Hepatocyte (in vitro differentiated cells): ENCODE measurements at places on chromosomes 1 and 21. TPM values are rescaled to one million over a fixed set of nuclear protein-coding genes. Genes with fewer than 3 reads are reported as not detected.

- H3K27ac ChIP-seq, result no peak overlapping the region
- DNase-seq, result no peak
- H3K4me1 ChIP-seq, result no peaks in the 10 kb centered on the region
- H3K27me3 ChIP-seq, result no peaks in the 10 kb centered on the region
Observed at GRCh38 chr1:82279241-82279640, 478.5 kb downstream of the ADGRL2 start.

- peaks cover 22% of the 10 kb centered on the region for H3K4me1 ChIP-seq
- H3K4me3 ChIP-seq, result no peak overlapping the region
- no peaks in the 10 kb centered on the region for H3K27me3 ChIP-seq
- no peak for DNase-seq
- H3K27ac ChIP-seq, result no peak overlapping the region
Observed at GRCh38 chr21:26067836-26068594, 102.6 kb downstream of the APP start.

- H3K27ac ChIP-seq, result no peak overlapping the region
- no peak overlapping the region for H3K4me3 ChIP-seq
- H3K4me1 ChIP-seq, result no peaks in the 10 kb centered on the region
- DNase-seq, result no peak
- peaks cover 44% of the 10 kb centered on the region for H3K27me3 ChIP-seq
Observed at GRCh38 chr1:36585569-36586548, 103.1 kb upstream of the CSF3R start.

B3GALT2 gene
- total RNA-seq, result 7.9 and 9.7 TPM in 2 replicates

DNA sequence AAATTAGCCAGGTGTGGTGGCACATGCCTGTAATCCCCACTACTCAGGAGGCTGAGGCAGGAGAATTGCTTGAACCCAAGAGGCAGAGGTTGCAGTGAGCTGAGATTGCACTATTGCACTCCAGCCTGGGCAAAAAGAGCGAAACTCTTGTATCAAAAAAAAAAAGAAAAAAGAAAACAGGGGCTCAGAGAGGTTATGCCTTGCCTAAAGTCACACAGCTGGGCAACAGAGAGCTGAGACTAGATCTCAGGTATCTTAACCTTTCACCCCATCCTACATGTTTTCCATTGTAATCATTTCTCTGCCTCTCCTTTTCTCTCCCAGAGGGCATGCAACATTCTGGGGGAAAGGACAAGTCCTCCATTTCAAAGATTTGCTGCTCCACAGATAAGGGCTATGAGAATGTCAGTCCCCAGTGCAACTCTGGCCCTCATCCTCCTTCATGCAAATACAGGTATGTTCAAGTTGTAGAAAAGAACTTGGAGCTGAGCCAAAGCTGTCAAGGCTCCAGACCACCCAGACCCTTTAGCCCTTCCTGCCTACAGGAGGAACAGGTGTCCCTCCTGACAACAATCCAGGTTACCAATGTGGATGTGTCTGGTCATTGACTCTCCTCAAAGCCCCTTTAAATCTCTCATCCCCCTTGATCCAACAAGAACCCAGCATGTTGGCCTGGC, 6.9 kb downstream of the SLC9A1 start:
- no peaks in the 10 kb centered on the region for H3K36me3 ChIP-seq
- no peak for DNase-seq
- H3K27ac ChIP-seq, result no peak overlapping the region
- H3K4me3 ChIP-seq, result no peak overlapping the region
- peaks cover 56% of the 10 kb centered on the region for H3K4me1 ChIP-seq

GRCh38 chr21:42092771-42093170, 21.7 kb downstream of the UMODL1 start:
- no peak for DNase-seq
- H3K4me3 ChIP-seq, result no peak overlapping the region
- no peaks in the 10 kb centered on the region for H3K36me3 ChIP-seq
- H3K27me3 ChIP-seq, result no peaks in the 10 kb centered on the region

HSF2BP gene
- total RNA-seq, result 1.4 and 2.1 TPM in 2 replicates

DNA sequence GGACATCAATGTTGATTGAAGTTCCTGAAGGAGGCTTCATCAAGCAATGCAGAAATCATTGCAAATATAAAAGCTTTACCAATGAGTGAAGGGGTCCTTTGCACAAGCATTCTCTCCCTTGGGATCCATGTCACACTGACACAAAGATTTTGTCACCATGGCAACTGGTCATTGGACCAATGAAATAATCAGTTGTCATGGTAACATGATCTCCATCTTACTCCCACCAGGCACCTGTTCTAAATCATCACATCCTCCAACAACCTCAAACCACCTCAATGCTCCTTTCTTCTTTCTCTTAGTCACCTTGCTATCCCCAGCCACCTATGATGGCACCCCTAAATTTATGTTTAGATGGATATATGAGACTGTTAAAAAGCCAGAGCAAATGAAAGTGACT, 13.5 kb upstream of the FOXJ3 start:
- no peaks in the 10 kb centered on the region for H3K36me3 ChIP-seq
- H3K27me3 ChIP-seq, result peaks cover 3% of the 10 kb centered on the region
- H3K27ac ChIP-seq, result no peak overlapping the region
- DNase-seq, result no peak
- no peaks in the 10 kb centered on the region for H3K4me1 ChIP-seq

GRCh38 chr1:221708987-221709386, 32.9 kb downstream of the DUSP10 start:
- H3K36me3 ChIP-seq, result no peaks in the 10 kb centered on the region
- peak overlapping the region; percentile 55 for H3K27ac ChIP-seq
- H3K4me3 ChIP-seq, result no peak overlapping the region
- peaks cover 11% of the 10 kb centered on the region for H3K4me1 ChIP-seq
- peak; percentile 65 for DNase-seq

DNA sequence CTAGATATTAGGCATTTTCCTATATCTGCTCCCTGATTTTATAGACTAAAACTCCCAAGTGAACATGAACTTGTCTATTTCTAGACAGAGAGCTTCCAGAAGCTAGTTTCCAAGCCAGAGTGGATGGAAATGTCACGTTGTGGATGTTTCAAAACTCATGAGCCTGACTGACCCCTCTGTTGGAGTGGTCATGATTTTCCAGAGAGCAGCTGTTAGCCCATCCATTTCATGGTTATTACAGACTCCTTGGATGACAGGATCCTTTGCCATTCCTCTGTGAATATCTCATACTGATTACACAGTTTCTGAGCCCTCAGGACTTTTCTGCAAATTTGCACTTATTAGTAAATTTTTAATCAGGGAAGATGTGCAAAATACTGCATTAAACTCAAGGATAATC, 76.8 kb upstream of the ATF3 start:
- H3K27ac ChIP-seq, result no peak overlapping the region
- H3K27me3 ChIP-seq, result peaks cover 3% of the 10 kb centered on the region
- DNase-seq, result no peak

DNA sequence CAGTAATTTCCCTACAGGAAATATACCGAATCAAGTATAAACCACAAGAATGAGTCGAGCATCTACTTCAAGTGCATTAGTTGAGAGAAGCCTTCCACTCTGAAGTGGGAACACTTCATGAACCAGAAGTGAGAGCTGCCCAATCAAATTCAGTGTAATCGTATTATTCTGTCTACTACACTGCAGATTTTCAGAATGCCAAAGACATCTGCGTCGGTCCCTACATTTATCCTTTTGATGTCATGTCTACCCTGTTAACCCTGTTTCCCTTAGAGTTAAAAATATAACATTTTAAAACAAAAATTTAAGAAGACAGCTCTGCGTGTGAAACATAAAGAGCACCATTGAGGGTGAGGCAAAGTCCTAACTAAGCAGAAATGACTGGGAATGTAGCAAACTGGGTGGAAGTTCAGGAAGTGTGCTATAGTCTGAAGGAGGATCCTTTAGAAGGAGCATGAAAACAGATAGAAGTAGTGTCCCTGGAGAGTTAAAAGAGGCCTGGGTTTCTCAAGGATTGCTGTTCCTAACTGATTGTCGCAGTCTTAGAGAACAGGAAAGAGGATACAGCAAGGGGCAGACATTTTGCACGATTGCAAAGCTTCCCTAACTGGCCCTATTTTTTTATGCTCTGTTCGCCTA, 291.2 kb downstream of the PTPRC start:
- DNase-seq, result peak; percentile 21
- no peaks in the 10 kb centered on the region for H3K27me3 ChIP-seq
- peaks cover 7% of the 10 kb centered on the region for H3K4me1 ChIP-seq
- no peak overlapping the region for H3K4me3 ChIP-seq
- H3K36me3 ChIP-seq, result no peaks in the 10 kb centered on the region
- H3K27ac ChIP-seq, result peak overlapping the region; percentile 56

DNA sequence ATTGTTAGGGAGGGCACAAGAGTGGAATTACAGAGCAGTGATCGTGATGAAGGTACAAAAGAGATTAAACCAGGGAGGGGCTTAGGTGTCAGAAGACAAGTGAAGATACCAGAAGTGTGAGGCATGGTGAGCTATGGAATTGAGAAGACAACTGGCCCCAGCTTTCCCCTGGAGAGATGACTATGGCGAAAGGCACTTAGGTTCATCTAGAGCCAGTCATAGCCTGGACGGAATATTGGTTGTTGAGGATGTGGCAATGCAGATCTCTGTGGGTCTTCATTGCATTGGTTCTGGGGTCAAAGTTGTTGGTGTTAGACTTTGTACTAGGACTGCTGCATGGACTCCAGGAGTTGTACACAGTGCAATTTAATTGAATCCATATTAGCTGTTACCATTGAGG, 115.7 kb downstream of the FASLG start:
- no peak overlapping the region for H3K27ac ChIP-seq
- H3K27me3 ChIP-seq, result no peaks in the 10 kb centered on the region
- H3K4me3 ChIP-seq, result no peak overlapping the region
- no peaks in the 10 kb centered on the region for H3K4me1 ChIP-seq

GRCh38 chr1:106980121-106980520, 76.4 kb upstream of the PRMT6 start:
- no peak overlapping the region for H3K27ac ChIP-seq
- no peaks in the 10 kb centered on the region for H3K4me1 ChIP-seq
- H3K36me3 ChIP-seq, result no peaks in the 10 kb centered on the region
- no peak for DNase-seq

GRCh38 chr1:12029720-12030339, 10.5 kb downstream of the MIIP start:
- DNase-seq, result no peak
- no peak overlapping the region for H3K4me3 ChIP-seq
- no peaks in the 10 kb centered on the region for H3K4me1 ChIP-seq
- H3K27ac ChIP-seq, result no peak overlapping the region

RGSL1 gene
- not detected in 2 replicates for total RNA-seq

GRCh38 chr1:229940684-229941083, 126.4 kb upstream of the GALNT2 start:
- H3K27ac ChIP-seq, result no peak overlapping the region
- no peaks in the 10 kb centered on the region for H3K36me3 ChIP-seq
- no peaks in the 10 kb centered on the region for H3K27me3 ChIP-seq
- peaks cover 7% of the 10 kb centered on the region for H3K4me1 ChIP-seq
- DNase-seq, result no peak
- no peak overlapping the region for H3K4me3 ChIP-seq

- H3K4me3 ChIP-seq, result no peak overlapping the region
- H3K36me3 ChIP-seq, result no peaks in the 10 kb centered on the region
- H3K27ac ChIP-seq, result no peak overlapping the region
- no peaks in the 10 kb centered on the region for H3K4me1 ChIP-seq
- peak; percentile 61 for DNase-seq
Observed at GRCh38 chr1:93056214-93056613, 22.9 kb upstream of the MTF2 start.

- no peaks in the 10 kb centered on the region for H3K4me1 ChIP-seq
- no peak overlapping the region for H3K4me3 ChIP-seq
- no peaks in the 10 kb centered on the region for H3K27me3 ChIP-seq
- peak; percentile 43 for DNase-seq
Observed at GRCh38 chr1:230359992-230360668, 66.0 kb downstream of the PGBD5 start.

DNA sequence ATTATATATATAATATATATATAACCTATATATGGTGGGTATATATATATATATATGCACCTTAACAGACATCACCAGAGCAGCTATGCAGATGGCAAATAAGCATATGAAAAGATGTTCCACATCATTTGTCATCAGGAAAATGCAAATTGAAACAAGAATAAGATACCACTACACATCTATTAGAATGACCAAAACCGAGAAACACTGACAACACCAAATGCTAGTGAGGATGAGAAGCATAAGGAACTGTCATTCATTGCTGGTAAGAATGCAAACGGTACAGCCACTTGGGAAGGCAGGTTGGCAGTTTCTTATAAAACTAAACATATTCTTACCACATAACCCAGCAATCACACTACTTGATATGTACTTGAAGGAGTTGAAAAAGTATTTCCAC, 219.8 kb upstream of the PRMT6 start:
- no peak overlapping the region for H3K4me3 ChIP-seq
- no peaks in the 10 kb centered on the region for H3K36me3 ChIP-seq
- H3K27ac ChIP-seq, result no peak overlapping the region
- H3K4me1 ChIP-seq, result no peaks in the 10 kb centered on the region

GRCh38 chr1:25469177-25469576, 38.5 kb downstream of the MACO1 start:
- no peak for DNase-seq
- H3K27me3 ChIP-seq, result no peaks in the 10 kb centered on the region
- no peak overlapping the region for H3K4me3 ChIP-seq
- H3K36me3 ChIP-seq, result no peaks in the 10 kb centered on the region
- H3K4me1 ChIP-seq, result no peaks in the 10 kb centered on the region

CD2 gene
- 0.08 and 0.13 TPM in 2 replicates for total RNA-seq

KPNA6 gene
- 48.3 and 48.5 TPM in 2 replicates for total RNA-seq

GRCh38 chr1:61504852-61505390, 220.0 kb downstream of the TM2D1 start:
- no peak overlapping the region for H3K4me3 ChIP-seq
- H3K27me3 ChIP-seq, result no peaks in the 10 kb centered on the region
- no peaks in the 10 kb centered on the region for H3K4me1 ChIP-seq
- no peaks in the 10 kb centered on the region for H3K36me3 ChIP-seq

- no peaks in the 10 kb centered on the region for H3K4me1 ChIP-seq
- DNase-seq, result no peak
- no peaks in the 10 kb centered on the region for H3K27me3 ChIP-seq
- no peak overlapping the region for H3K4me3 ChIP-seq
- H3K36me3 ChIP-seq, result no peaks in the 10 kb centered on the region
Observed at GRCh38 chr1:200805719-200806118, 67.0 kb downstream of the CAMSAP2 start.

DNA sequence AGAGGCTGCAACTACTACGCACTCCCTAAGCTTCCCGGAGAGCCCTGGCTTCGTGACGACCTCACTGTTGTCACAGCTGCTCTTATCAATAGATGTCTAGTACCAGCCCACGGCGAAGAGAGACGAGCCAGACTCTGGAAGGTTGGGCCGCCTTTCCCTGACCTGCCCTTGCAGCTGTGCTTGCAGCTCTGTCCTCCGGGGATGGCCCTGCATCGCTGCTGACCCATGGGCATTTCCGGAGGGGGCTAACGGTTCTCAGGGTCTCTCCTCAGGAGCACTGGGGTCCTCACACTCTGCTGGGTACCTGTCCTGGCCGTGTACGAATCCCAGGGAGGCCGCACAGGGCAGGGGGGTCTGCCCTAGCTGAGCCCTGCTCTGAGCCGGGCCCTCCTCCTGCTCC, 93.8 kb upstream of the COL6A1 start:
- DNase-seq, result no peak
- peaks cover 3% of the 10 kb centered on the region for H3K4me1 ChIP-seq
- no peaks in the 10 kb centered on the region for H3K36me3 ChIP-seq
- no peak overlapping the region for H3K27ac ChIP-seq
- no peaks in the 10 kb centered on the region for H3K27me3 ChIP-seq
- H3K4me3 ChIP-seq, result no peak overlapping the region

FCGR3B gene
- total RNA-seq, result not detected in 2 replicates

GRCh38 chr21:25863031-25863430, 128.3 kb downstream of the GABPA start:
- H3K36me3 ChIP-seq, result no peaks in the 10 kb centered on the region
- H3K27ac ChIP-seq, result no peak overlapping the region

FAM163A gene
- 0.12 and 0.43 TPM in 2 replicates for total RNA-seq

GRCh38 chr1:201262963-201263608, 20.2 kb upstream of the PKP1 start:
- H3K36me3 ChIP-seq, result no peaks in the 10 kb centered on the region
- H3K4me1 ChIP-seq, result peaks cover 7% of the 10 kb centered on the region
- no peak overlapping the region for H3K27ac ChIP-seq

NAXE gene
- 94.2 and 117 TPM in 2 replicates for total RNA-seq

INSRR gene
- total RNA-seq, result not detected in 2 replicates

TPM3 gene
- total RNA-seq, result 440 and 441 TPM in 2 replicates

CDC14A gene
- total RNA-seq, result 14.5 and 16.5 TPM in 2 replicates
